Cerebellum (tissue), 4 donors: ENCODE measurements at places on chromosomes 11 and 22. TPM values are rescaled to one million over a fixed set of nuclear protein-coding genes. Genes with fewer than 3 reads are reported as not detected.

DNA sequence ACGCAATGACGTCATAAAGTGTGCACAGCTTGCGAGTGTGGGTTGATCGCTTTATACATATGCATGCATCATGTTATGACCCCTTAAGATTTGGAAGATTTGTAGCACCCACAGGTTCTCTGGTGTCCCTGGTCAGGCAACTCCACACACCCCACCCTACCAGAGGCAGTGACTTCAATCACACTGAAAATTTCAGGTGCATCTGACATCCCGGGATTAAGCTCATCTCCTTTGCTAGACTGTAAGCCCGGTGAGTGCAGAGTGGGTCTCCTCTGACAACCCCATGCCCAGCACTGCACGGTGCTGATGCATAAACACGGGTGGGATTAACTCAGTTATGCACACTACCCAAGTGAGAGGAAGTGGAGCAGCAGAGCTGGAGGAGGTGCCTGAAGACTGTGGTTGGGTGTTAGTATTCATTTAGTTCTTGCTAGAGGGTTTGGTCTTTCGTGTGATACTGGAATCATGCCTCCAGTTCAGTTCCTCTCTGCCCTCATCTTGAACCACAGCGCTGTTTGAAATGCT lies 6.5 kb downstream of the ARSA start:
- no peak for DNase-seq

GRCh38 chr11:9775398-9775779 lies 111.5 kb downstream of the SWAP70 start:
- DNase-seq = no peak

DNA sequence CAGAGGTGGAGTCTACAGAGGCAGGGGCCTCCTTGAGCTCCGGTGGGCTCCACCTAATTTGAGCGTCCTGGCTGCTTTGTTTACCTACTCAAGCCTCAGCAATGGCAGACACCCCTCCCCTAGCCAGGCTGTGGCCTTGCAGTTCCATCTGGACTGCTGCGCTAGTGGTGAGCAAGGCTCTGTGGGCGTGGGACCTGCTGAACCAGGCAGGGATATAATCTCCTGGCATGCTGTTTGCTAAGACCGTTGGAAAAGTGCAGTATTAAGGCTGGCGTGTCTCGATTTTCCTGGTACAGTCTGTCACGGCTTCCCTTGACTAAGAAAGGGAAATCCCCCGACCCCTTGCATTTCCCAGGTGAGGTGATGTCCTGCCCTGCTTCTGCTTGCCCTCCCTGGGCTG lies 77.7 kb downstream of the GDPD4 start:
- DNase-seq = no peak

DNA sequence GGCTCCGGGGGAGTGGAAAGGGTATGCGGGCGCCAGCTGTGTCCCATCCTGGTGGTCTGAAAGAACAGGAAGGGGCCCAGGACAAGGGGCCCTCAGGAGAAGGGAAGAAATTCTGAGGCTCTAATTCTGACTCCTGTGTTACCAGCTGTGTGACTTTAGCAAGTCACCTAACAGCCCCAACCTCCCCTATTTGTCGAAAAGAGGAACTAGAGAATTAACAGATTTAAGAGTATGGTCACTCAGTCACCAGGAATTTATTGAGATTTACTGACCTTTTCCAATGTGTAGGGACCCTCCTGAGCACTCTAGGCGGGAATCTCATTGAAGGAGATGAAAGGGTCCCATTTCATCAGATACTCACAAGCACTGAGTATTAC lies 14.6 kb downstream of the RPS6KA4 start:
- DNase-seq = no peak

GRCh38 chr11:37533830-37534229 lies 935.8 kb upstream of the RAG2 start:
- DNase-seq = no peak

Gene FOLR3
- total RNA-seq = not detected

Gene CD248
- 5.2 TPM for total RNA-seq

Gene RASSF10
- total RNA-seq = 7.2 TPM

Gene MRGPRE
- 0.27 TPM for total RNA-seq

Gene ATG2A
- 9.6 TPM for total RNA-seq
